ENCODE measurements at places on chromosomes 7 and 10. TPM values are rescaled to one million over a fixed set of nuclear protein-coding genes. Genes with fewer than 3 reads are reported as not detected.
A peak's percentile ranks its signal among the peaks of the same experiment; 100 is the strongest.

DNA sequence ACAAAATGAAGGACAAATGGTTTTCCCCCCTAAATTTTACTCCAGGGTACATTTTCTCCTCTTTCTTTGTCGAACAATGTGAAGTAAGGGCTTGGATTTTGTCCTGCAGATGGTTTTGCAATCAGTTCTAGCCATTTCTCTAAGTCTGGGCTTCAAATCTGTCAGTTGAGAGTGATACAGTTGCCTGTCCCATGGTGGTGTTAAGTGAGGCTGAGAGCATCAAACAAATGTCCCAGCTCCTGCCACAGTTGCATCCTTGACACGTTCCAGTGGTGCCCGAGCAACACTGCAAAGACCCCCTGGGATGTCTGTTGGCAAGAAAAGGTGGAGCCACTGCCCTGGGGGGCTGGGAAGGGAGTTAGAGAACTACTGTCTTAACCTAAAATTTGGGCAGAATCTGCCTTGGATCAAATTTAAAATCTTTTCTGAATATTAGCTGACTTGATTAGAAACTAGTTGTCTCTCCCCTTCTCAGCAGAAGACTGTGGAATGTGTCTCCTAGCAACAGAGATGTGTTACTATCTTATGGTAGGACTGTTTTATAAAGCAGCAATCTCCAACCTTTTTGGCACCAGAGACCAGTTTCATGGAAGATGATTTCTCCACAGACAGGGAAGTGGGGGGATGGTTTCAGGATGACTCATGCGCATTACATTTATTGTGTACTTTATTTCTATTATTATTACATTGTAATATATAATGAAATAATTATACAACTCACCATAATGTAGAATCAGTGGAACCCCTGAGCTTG is 102.0 kb upstream of the STEAP1B start:
- peak; percentile 51 for DNase-seq
- no peaks in the 10 kb centered on the region for H3K27me3 ChIP-seq
- H3K4me3 ChIP-seq = no peak overlapping the region
- no peaks in the 10 kb centered on the region for H3K36me3 ChIP-seq

DNA sequence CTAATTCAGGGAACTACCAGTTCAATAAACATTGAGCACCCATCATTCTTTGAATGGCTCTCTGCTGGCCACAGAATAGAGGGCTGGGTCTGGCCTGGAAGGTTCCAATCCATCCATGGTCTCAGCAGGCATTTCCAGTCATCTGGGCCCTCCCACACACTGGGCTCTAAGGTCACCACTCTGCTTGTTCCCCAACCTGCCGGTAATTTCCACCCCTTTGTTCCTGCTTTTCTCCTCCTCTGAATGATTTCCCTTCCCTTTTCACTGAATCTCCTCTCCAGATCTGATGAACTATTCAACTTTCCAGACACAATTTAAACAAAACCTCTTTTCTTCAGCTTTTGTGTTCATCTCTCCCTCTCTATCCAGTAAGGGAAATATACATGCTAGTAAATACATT is 2.6 kb downstream of the BZW2 start:
- peak overlapping the region; percentile 35 for H3K27ac ChIP-seq
- no peak for DNase-seq
- peak overlapping the region; percentile 24 for H3K4me3 ChIP-seq
- peaks cover 31% of the 10 kb centered on the region for H3K4me1 ChIP-seq
- H3K27me3 ChIP-seq = no peaks in the 10 kb centered on the region

- no peaks in the 10 kb centered on the region for H3K4me1 ChIP-seq
- no peaks in the 10 kb centered on the region for H3K36me3 ChIP-seq
- no peaks in the 10 kb centered on the region for H3K27me3 ChIP-seq
- no peak for DNase-seq
These were observed 12.4 kb upstream of the LRRC72 start for GRCh38 chr7:16514271-16514670.

- no peak for DNase-seq
- H3K4me3 ChIP-seq = no peak overlapping the region
- H3K36me3 ChIP-seq = no peaks in the 10 kb centered on the region
- H3K27ac ChIP-seq = no peak overlapping the region
These were observed 14.3 kb upstream of the LARP4B start for GRCh38 chr10:945778-946177.

GRCh38 chr10:80878330-80878729 is 340.6 kb downstream of the SH2D4B start:
- DNase-seq = no peak
- H3K4me1 ChIP-seq = no peaks in the 10 kb centered on the region
- H3K27ac ChIP-seq = no peak overlapping the region
- no peak overlapping the region for H3K4me3 ChIP-seq
- H3K36me3 ChIP-seq = no peaks in the 10 kb centered on the region
- no peaks in the 10 kb centered on the region for H3K27me3 ChIP-seq

- peaks cover 11% of the 10 kb centered on the region for H3K36me3 ChIP-seq
- H3K4me3 ChIP-seq = no peak overlapping the region
- no peak for DNase-seq
- no peak overlapping the region for H3K27ac ChIP-seq
- H3K27me3 ChIP-seq = no peaks in the 10 kb centered on the region
- H3K4me1 ChIP-seq = peaks cover 4% of the 10 kb centered on the region
These were observed 21.6 kb upstream of the AP5Z1 start for GRCh38 chr7:4753598-4754432.

DNA sequence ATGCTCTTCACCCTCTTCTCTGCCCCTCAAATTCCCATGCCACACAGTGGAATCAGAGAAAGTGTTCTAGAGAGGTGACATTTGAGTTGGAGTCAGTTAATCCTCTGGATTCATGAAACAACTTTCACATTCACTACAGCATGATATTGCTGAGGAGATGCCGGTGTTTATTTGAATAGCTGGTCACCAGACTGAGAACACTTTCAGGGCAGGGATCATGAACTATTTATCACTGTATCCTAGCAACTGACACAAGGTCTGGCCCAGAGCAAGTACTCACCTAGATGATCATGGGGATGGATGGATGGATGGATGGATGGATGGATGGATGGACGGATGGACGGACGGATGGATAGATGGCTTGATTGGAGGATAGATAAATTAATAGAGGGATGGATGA is 116.7 kb upstream of the ZMIZ1 start:
- no peaks in the 10 kb centered on the region for H3K4me1 ChIP-seq
- H3K27ac ChIP-seq = no peak overlapping the region
- H3K36me3 ChIP-seq = no peaks in the 10 kb centered on the region
- no peak for DNase-seq
- H3K27me3 ChIP-seq = peaks cover 12% of the 10 kb centered on the region

- DNase-seq = no peak
- no peak overlapping the region for H3K4me3 ChIP-seq
- no peak overlapping the region for H3K27ac ChIP-seq
- H3K27me3 ChIP-seq = no peaks in the 10 kb centered on the region
- no peaks in the 10 kb centered on the region for H3K36me3 ChIP-seq
- no peaks in the 10 kb centered on the region for H3K4me1 ChIP-seq
These were observed 438.2 kb downstream of the PAXIP1 start for GRCh38 chr7:154564676-154565075.

- DNase-seq = peak; percentile 88
- peak overlapping the region; percentile 96 for H3K27ac ChIP-seq
- H3K4me1 ChIP-seq = peaks cover 28% of the 10 kb centered on the region
- no peaks in the 10 kb centered on the region for H3K27me3 ChIP-seq
These were observed 2.8 kb upstream of the COL1A2 start for GRCh38 chr7:94391726-94392392.

DNA sequence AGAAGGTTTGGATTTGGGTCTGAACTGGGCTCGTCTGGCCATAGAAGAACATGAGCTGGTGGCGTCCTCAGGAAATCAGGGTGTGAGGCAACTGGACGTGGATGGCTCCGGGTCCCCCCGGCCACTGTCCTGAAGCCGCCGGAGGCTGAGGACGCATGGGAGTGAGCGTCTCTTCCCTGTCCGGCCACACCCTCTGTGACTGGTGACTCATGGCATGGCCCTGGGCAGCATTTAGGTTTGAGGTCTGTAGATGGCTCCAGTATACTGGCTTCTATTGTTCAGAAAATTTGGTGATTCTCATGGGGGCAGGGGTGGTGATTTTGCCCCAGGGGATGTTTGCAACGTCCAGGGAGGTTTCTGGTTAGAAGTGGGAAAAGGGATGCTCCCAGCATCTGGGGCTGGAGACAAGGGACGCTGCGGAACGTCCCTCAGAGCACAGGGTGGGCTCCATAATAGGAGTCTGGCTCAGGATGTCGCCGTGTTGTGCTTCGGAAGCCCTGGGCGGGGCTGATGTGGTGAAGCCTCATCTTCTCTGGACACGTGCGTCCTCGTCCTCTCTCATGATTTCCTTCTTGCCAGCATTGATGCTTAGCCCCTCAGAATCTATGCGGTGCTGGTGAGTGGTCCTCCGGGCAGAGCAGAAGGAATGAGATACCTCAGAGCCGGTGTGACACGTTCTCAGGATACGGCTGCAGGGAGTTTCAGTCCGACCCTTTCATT is 49.9 kb downstream of the PITRM1 start:
- no peak overlapping the region for H3K4me3 ChIP-seq
- H3K4me1 ChIP-seq = peaks cover 8% of the 10 kb centered on the region
- no peaks in the 10 kb centered on the region for H3K27me3 ChIP-seq
- H3K36me3 ChIP-seq = peaks cover 39% of the 10 kb centered on the region
- DNase-seq = no peak

GRCh38 chr7:13988065-13988464 is 1.4 kb downstream of the ETV1 start:
- H3K4me3 ChIP-seq = peak overlapping the region; percentile 92
- DNase-seq = peak; percentile 89
- H3K36me3 ChIP-seq = no peaks in the 10 kb centered on the region
- H3K27me3 ChIP-seq = no peaks in the 10 kb centered on the region

DNA sequence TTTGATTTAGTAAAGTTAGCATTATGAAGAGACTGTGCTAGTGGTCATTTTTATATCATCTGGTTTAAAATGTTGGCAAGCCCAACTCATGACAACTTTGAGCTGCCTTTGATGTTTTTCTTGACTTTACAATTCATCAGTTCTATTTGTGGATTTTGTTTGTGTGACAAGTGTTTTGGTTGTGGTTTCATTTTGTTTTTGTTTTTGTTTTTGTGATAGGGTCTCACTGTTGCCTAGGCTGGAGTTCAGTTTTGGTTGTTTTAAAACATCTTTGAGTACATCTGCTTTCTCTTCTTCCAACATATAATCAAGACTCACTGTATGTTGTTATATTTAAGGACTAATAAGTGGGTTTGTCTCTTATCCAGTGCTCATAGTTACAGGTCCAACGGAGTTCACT is 17.6 kb upstream of the SFR1 start:
- no peaks in the 10 kb centered on the region for H3K36me3 ChIP-seq
- no peak overlapping the region for H3K4me3 ChIP-seq
- no peak for DNase-seq
- H3K27me3 ChIP-seq = no peaks in the 10 kb centered on the region
- H3K4me1 ChIP-seq = no peaks in the 10 kb centered on the region

The TRIM50 gene
- not detected for total RNA-seq

The CARD11 gene
- total RNA-seq = 6.6 TPM

The LRIT1 gene
- not detected for total RNA-seq

The BLVRA gene
- total RNA-seq = 48.9 TPM

The OPN1SW gene
- total RNA-seq = not detected

The KCP gene
- total RNA-seq = 0.20 TPM

The CDK1 gene
- 6.6 TPM for total RNA-seq
